Kidney capillary endothelial cell (primary cell): ENCODE measurements at places on chromosomes 6 and 20.

- DNase-seq = no peak
Observed at GRCh38 chr6:15519681-15520080, 143.1 kb downstream of the DTNBP1 start.

DNA sequence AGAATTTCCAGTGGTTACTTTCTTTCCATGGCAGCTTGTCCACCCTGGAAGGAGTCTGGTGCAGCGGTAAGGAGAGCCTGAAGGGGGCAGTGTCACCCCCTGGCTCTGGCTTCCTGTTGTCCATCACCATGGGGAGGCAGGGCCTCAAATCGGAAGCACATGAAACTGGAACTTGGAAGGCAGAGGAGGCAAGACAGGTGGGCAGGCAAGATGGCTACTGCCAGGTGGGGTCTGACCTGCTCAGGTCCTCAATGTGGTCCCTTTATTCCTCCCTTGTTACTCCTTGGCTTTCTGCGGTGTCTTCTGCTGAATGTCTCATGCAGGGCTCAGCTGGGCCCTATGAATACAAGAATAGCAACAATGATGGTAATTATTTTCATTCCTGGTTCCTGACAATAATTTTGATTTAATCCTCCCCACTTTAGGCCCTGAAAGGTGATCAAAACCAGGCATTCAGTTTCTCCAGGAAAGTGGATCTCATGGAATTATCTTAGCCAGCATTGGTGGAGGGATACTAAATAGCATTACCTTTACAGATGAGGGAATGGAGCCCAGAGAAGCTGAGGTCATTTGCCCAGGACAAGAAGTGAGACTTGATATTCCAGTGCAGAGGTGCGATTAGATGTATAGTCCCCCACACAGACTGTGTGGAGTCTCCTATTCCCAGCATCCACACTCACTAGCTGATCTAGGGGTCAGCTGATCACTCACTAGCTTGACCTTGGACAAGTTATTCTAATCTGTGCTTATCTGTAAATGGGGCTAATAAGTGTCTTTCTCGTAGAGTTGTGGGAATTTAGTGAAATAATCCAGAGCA lies 17.6 kb upstream of the SNAI1 start:
- peak; percentile 46 for DNase-seq

GRCh38 chr6:104728448-104728847 lies 131.3 kb downstream of the HACE1 start:
- peak; percentile 55 for DNase-seq

DNA sequence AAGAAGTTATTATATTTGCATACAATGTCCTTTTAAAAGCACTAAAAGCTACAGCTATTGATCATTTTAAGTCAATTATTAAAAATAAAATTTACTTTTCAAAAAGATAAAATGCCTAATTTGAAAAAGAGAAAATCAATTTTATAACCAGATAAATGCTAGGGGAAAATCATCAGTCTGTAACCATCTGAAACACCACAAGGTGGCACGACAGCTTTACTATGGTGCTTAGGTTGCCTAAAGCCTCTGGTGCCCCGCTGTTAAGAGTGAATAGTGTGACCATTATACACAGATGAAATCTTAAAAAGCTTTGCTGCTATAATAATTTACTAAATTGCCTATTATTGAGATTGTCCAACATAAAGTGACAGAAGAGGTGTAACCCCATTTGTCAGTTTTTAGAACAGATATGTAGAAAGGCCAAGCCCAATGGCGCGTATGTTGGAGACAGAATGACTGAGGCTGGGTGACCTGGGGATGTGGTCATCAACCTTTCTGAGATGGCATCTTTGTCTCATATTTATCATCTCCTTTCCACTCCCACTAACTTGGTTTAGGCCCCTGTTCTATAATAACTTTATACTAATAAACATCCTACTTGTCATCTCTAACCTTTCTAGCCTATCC lies 100.8 kb downstream of the MOXD1 start:
- peak; percentile 53 for DNase-seq

- DNase-seq = no peak
Observed at GRCh38 chr6:46983007-46983411, 59.1 kb downstream of the ADGRF1 start.

GRCh38 chr6:54633601-54634000 lies 213.0 kb upstream of the FAM83B start:
- no peak for DNase-seq

DNA sequence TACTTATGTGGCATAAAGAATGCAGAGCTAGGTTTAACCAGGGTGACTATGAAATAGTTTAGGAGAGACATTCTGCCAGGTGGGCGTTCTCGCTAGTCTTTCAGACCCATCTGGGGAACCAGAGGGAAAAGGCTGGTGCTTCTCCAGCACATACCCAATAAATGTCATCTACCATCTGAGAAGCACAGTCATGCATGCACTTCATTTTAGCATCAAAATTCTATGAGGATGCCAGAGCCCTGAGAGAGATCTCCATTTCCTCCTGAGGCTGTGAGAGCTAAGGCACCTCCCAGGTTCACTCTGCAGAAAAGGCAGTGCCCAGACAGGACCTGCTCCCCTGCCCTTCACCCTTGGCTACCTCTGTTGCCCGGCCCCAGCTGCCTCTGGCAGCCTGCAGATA lies 231.7 kb upstream of the PRND start:
- no peak for DNase-seq

DNA sequence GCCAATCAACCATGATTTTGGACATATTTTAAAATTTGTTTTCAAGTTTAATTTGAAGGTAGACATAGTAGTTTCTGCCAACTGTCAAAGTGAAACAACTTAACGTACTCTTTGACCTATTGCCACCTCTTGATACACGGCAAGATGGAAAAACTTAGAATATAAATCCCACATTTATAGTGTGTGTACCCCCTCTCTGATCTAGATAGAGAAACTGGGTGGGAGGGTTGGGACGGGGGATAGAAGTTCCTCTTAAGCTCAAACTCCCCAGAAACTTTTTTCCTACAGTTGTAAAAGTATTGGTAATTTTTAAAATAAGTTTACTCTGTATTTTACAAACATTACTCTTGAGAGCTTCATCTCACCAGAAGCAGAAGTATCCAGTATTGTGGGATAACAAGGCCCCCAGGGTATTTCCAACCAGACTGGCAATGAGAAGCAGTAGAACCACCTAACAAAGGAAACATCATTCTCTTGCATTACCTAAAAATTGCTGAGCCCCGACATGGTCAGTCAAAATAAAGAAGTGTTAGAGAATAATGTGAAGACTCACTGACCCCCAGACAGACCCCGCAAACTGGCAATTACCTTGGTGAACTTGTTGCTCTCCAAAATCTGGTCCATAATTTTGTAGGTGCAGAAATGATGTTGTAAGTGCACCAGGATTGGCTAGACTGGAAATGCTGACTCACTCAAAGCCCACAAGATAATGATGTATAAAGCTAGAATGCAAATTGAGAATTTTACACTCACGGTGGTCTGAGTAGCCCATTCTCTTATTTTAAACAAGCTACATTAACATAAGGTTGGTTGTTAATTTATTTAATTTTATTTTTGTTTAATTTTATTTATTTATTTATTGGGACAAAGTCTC lies 74.7 kb upstream of the TNFAIP3 start:
- DNase-seq = no peak

DNA sequence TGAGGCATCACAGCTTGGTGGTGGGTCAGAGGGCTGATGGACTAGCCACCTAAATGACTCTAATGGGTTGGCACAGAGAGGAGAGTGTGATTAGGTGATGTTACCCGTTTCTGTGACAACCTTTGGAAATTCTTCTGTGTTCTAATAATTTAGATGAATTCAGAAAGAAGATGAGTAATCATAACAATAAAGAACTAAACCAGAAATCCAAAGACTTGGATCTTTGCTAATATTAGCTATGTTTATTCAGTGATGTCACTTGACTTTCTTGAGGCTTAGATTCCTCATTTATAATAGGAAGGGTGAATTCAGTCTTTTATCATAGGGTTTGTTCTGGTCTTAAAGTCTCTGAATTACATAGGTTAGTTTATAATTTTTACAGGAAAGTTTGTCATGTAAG lies 19.9 kb downstream of the CRYBG1 start:
- DNase-seq = no peak

- peak; percentile 39 for DNase-seq
Observed at GRCh38 chr20:58408603-58409246, 19.7 kb downstream of the VAPB start.

- no peak for DNase-seq
Observed at GRCh38 chr6:81572020-81572419, 180.5 kb downstream of the TENT5A start.

GRCh38 chr20:63004607-63005364 lies 2.0 kb downstream of the BHLHE23 start:
- no peak for DNase-seq

DNA sequence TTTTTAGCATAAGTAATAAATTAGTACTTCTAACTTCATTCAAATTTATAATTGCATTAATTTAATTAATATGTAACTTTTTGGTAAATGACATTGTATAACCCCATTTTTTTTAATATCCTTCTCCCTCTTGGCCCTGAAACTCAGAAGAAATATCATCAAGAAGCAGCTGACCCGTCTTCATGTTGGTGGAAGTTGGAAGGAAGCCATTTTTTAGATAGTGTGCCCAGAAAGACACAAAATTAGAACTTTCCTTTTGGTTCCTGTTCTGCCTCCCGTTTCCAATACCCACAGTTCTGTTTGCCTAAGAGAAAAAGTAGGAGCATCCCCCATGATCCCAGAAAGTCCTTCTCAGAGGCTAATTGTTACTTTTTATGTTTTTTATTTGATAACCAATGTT lies 65.5 kb downstream of the PLCB4 start:
- no peak for DNase-seq

DNA sequence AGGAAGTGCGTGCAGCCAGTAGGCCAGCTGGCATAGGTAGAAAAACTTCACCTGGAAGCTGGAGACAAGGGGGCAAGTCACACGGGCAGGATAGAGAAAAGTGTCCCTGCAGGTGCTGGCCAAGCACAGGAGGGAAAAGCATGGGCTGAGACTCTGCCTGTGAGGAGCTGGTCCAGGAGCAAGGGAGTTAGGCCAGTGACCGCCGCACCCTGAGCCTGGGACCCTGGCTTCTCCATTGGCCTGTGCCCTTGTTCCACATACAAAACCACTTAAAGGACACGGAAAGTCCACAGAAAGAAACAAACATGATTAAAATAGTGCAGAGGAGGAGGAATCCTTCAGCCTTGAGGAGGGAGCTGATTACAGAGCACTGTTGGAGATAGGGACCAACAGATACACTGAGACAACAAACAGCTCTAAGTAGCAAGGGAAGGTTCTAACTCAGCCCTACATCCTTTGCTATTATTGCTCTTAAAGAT lies 68.6 kb downstream of the TRAM2 start:
- no peak for DNase-seq

GRCh38 chr6:75530696-75531095 lies 37.1 kb upstream of the FILIP1 start:
- no peak for DNase-seq

- no peak for DNase-seq
Observed at GRCh38 chr6:163994566-163994965, 580.0 kb downstream of the QKI start.

DNA sequence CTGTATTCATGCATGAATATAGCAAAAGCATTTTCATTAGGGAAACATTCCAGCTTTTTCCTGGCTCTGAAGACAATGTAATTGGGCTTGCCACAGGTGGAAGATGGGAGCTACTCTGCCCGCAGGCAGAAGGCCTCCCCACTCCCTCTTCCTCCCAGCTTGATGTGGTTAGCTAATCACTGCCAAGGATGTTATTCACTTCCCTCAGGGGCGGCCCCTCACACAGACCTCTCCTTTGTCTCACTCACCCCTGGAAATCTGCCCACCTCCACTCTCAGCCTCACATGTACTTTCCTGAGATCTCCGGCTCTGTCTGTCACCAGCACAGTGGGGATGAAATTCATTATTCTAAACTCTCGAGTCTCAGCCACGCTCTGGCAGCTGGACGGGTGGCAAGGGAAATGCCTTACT lies 100.7 kb downstream of the ANKRD60 start:
- peak; percentile 73 for DNase-seq
